Activated CD4-positive, alpha-beta T cell treated with anti-CD3 and anti-CD28 coated beads, Interleukin-2, amount 50 U/mL, for 4 hours (primary cell): ENCODE measurements at places on chromosomes 2 and 18.

GRCh38 chr18:30094556-30094955, 948.0 kb downstream of the DSC3 start:
- DNase-seq, result no peak

DNA sequence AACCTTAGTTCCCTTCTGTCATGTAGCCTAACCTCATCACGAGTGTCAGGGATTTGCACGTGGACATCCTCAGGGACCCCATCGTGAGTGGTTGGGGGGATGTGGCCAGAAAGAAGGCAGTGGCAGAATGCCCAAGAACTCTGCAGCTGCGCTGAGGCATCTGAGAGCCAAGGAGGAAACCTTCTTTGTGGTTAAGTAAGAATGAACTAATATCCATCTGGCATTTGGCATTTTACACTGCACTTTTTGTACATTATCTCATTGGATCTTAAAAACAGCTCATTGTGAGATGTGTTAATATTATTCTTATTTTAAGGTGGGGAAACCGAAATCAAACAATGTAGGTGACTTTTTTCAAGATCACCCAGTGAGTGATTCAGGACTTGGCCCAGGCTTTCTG, 32.6 kb upstream of the APCDD1 start:
- DNase-seq, result no peak

GRCh38 chr2:168718622-168719021, 83.8 kb upstream of the NOSTRIN start:
- DNase-seq, result no peak

- no peak for DNase-seq
Observed at GRCh38 chr2:73893764-73894474, 1.1 kb downstream of the ACTG2 start.

DNA sequence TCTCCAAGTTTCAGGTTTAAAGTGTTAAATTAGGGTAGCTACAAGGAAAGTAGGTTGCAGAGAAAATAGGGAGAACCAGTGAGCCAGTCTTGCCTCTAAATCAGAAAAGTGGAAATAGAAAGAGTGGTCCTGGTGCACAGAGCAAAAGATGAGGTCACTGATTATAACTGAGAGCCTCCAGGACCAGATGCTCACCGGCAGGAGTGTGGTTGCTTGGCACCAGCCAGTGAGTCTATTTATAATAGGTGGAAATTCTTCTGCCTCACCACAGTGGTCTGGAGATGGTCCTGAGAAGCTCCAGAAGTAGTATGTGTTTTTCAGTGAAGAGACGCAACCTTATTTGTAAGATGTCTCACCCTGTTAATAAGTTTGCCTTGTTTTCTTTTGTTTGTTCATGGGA, 373.9 kb upstream of the KCNJ3 start:
- DNase-seq, result no peak

DNA sequence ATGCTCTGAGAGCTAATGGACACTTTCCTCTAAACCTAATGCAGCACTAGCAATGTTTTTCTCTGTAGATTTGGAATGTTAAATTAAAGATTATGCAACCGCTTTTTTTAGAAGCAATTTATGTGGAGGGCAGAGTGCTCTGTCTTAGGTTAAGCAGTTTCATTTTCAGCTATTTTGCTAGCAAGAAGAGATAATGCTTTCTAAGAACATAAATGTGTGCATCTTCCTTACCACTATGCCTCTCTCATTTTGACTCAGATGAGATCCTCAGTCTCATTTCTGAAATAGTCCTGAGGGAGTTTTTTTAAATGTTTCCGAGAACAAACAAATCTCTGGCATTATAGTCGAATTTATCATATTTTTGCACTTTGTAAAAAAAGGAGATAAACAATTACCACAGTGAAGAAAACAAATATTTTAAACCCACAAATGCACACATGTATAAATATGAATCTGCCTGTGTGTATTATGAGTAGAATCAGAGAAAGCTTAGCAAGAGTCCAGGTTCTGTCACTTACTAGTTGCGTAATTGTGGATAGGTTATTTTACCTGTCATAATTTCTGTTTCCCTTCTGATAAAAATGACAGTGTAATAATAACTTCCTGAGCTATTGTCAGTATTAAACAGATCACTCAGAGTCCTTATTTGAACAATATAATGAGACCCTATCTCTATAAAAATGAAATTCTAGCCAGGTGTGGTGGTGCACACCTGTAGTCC, 207.7 kb upstream of the CRIM1 start:
- no peak for DNase-seq

DNA sequence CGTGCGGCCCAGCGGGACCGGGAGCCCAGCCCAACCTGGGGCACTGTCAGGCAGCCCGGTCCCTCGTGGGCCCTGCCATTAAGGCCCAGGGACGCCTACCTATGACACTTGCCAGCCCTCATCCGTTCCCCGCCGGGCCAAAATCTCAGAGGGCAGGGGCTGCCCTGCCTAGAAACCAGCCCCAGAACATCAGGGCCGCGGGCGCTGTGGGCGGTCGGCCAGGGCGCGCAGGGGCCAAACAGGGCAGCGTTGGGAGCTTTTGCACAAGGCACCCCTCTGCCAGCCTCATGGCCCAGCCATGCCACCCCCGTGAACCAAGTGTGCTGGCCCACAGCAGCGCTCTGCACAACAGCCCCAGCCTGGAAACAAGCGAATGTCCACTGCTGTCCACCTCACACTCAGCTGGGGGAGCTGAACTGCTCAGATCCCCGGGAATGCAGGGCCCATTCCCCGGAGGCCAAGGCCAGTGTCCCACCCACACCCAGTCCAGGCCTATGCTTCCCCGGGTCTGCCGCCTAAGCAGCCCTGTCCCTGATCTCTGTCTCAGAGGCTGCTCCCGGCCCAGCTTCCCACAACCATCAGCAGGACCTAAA, 3.5 kb upstream of the NEURL3 start:
- no peak for DNase-seq
